ENCODE measurements at places on chromosomes 5 and 9. TPM values are rescaled to one million over a fixed set of nuclear protein-coding genes. Genes with fewer than 3 reads are reported as not detected.

The PCDHB2 gene
- polyA plus RNA-seq, result 4.4 TPM

The PTGR1 gene
- 64.2 TPM for polyA plus RNA-seq

The FUBP3 gene
- 43.4 TPM for polyA plus RNA-seq

The LAMC3 gene
- polyA plus RNA-seq, result 2.1 TPM

The S1PR3 gene
- 24.3 TPM for polyA plus RNA-seq

The PCDHB8 gene
- polyA plus RNA-seq, result 2.1 TPM

The LMAN2 gene
- polyA plus RNA-seq, result 76.5 TPM

The C5orf52 gene
- not detected for polyA plus RNA-seq

The IFNA21 gene
- polyA plus RNA-seq, result not detected

GRCh38 chr9:21060919-21061561 is 16.7 kb downstream of the IFNB1 start:
- DNase-seq, result peak; percentile 29

DNA sequence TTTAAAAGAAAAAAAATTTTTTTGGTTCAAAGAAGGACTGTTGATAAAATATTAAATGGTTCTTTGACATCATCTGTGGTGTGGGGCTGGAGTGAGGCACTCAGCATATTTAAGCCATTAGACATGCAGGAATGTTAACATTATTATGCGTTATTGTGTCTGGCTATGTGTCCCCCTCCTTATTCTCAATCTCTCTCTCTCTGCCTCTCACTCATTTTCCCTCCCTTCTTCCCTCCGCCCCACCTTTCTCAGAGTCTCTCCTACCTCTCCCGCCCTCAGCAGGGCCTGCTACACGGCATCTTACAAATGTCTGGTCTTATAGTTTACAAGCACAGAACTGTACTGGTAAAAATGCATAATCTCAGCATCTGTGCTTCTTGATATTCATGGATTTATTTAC is 287.8 kb upstream of the TMEM161B start:
- no peak for DNase-seq

DNA sequence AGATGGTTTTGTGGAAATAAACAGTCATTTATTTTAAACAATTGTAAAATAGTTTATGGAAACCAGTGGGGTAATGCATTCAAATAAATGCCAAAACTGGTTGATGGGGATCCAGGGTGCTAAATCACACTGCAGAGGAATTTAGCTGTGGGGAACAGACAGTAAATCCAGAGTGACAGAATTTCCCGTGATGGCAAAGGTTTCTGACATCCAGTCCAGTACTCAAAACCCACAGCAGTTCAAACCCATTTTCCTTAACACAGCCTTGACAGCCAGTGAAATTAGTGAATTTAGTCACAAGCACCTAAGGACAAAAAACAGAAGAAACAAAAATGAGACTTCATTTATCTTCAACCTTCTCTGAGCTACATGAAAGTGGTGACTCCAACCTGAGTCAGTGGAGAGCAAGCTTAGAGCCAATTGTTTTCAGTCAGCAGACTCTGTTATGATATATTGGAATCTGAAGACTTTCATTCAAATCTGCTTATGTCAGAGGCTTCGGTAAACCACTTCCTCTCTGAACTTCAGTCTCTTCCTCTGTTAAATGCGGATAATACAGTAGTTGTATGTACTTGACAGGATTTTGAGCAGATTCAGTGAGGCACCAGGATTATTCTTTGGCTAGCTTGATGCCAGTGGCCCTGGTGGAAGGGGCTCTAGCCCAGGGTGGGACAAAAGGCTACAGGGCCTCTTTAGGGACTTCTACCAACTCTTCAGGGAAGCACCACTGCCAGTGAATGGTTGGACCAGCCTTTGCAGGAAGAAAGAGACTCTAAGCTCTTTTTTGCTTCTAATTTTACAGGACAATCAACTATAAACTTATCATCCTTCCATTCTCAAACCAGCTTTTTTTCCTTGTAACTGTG is 185.3 kb downstream of the MAPKAP1 start:
- no peak for DNase-seq

DNA sequence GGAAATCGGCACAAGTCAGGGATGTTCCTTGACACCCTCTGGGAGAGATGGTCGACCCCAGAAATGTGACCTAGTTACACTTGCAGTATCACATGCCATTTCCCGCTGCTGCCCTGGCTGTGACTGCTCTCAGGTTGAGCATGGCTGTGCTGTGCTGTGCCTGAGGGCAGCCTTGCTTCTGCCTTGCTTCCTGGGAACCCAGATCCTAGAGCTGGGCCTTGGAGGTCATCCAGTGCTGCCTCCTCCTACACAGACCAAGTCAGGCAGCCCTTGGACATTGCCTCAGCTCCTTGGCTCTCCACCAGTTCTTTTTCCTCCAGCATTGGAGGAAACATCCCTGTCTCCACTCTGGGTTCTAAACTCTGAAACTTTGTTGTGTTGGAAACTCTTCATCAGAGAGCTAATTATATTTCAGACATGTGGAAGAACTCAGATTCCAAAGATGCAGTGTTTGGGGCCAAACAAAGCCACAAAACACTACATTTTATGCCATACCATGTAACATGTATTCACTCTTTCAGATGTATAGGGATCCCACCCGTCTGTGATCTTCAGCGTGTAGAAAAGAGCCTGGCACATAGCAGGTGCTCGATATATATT is 6.1 kb downstream of the MAMDC2 start:
- peak; percentile 22 for DNase-seq

DNA sequence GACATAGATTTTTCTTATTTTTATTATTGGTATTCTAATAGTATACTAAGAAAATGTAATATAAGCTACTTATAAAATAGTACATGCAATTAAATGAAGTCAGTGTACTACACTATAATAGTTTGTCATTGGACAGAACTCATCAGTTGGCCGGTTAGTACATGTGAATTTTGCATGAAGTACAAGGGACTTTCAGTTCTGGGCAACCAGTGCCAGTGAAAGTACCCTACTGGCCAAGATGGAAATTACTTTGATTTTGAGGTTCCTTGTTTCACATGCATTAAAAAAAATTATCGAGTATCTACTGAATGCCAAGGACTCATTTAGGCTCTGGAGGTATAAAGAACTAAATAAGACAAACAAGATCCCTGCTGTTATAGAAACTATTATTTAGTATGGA is 213.4 kb upstream of the ELL2 start:
- no peak for DNase-seq

- no peak for DNase-seq
Measured at GRCh38 chr5:21802869-21803490, 1050.2 kb downstream of the CDH12 start.

- no peak for DNase-seq
Measured at GRCh38 chr9:86925686-86926085, 21.6 kb downstream of the GAS1 start.

- DNase-seq, result no peak
Measured at GRCh38 chr5:107248066-107248695, 422.6 kb downstream of the EFNA5 start.

DNA sequence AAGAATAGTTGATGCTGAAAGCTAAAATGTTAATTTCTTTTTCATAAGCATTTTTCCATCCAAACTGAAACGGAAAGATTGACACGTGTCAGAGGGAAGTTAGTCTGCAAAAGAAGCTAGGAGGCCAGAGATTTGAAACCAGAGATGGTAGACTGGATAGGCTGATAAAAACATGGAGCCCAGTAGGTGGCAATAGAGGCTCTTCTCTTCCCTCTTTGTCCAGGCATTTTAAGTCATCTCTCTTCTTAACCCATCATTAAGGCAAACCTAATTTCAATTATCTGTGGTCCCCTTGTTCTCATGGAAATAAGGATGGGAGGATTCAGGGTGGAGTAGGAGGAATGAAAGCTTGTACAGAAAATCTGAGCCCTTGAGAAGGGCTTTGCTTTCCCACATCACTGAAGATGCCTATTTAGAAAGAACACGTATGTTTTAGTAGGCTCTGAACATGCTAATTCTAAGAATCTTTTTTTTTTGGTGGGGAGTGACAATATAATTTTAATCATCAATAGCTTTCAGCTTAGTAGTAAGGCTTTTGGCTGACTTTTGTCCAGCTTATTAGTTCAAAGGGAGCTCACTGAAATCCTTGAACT is 66.6 kb downstream of the ZNF474 start:
- DNase-seq, result peak; percentile 58

GRCh38 chr9:136538599-136539426 is 7.0 kb downstream of the NOTCH1 start:
- DNase-seq, result no peak

DNA sequence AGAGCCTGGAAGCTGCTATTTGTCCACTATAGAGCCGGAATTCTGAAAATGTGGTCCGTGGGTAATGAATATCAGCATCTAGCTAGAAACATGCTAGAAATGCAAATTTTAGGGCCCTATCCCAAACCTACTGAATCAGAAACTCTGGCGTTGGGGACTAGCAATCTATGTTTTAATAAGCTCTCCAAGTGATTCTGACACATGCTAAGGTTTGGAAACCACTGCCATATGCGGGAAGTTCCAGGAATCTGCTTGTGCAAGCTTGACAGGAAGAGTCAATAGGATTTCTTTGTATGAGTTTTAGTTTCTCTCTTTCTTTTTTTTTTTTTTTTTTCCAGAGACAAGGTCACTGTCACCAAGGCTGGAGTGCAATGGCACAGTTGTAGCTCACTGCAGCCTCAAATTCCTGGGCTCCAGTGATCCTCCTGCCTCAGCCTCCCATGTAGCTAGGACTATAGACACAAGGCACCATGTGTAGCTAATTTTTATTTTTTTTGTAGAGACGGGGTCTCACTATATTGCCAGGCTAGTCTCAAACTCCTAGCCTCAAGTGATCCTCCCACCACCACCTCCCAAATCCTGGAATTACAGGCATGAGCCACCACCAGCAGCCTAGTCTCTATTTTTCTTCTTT is 26.4 kb upstream of the CARNMT1 start:
- no peak for DNase-seq

DNA sequence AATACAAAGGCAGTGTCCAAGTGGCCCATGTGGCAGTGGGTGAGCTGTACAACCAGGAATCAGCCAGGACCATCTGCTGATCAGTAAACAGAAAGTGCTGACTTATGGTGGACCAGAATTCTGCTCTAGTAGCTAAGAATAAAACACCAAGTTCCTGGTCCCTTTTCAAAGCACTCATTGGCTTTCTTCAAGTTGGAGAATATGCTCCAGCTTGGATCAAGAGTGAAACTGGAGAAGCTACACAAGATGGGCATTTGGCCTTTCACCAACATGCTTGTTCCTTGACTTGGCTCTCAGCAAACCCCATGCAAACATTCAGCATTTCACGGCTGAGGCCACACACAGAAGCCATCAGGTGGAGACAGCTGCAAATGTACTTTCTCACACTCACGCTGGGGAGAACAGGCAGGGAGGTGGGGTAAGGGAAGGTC is 32.1 kb downstream of the MARCHF3 start:
- no peak for DNase-seq

DNA sequence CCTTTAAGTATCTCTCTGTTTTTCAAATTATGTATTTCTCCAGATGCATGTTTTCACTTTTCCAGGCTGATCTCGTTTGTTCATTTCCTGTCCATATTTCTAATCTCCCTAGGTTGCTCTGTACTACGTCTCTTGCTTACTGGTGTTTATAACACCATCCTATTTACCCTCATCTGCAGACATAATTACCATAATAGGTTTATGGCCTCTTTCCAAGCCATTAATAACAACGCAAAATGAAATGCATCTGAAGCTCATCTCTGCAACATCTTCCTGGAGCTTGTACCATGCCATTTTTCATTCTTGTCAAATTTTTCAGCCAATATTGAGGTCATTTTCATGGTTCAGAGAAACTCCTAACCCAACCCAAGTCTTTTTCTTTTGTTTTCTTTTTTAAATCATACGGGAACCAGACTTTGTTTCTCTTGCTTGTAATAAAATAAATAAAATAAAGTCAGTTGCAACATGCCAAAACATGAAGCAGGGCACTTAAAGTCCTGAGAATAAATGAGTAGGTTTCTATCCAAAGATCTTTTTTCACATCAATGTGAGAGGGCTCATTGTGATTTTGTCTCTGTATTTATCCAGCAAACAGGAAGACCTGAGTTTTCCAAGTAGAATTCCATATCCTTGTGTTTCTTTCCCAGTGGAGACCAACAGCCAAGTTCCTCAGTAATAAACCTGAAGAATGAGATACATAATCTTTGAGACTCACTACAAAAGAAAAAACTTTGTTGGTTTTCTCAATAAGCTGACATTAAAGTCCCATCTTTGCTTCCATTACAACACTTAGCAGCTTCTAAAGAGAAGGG is 37.0 kb downstream of the DPYSL3 start:
- peak; percentile 69 for DNase-seq

DNA sequence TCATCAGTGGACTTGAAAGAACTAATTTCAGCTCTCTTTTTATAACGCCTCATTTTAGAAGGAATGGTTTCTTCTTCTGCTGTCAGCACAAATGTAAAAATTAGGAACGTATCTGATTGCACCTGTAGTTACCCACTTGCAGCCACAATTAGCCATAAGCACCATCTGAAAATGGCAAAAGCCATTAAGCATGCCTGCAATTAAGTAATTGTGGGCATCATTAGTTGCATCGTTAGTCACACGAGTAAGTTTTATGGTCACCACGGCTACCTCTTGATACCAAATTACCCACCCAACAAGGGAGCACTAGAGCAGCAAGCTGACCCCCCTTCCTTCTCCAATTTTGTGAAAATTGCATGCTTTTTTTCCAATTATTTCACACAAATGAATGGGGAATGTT is 25.8 kb upstream of the SLC44A1 start:
- DNase-seq, result no peak

GRCh38 chr5:4862500-4862899 is 277.6 kb upstream of the ADAMTS16 start:
- peak; percentile 20 for DNase-seq

DNA sequence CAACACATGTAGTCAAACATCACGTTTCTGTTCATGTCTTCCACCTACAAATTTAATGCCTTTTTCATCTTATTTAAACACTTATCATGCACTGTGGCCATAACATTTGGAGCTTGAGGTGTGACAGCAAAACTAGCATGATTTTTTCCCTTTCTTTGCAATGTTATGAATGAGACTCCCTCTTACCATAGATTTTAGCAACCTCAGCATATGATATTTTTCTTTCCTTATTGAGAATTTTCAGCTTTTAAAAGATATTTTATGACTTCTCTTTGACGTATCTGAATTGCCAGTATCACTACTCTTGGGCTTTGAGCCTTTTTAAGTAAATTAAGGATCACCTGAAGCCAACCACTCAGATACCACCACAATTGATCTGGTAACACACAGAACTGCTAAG is 32.7 kb upstream of the ISOC1 start:
- DNase-seq, result no peak
